ENCODE measurements at places on chromosomes 6 and 20.

GRCh38 chr20:36975099-36975818 lies 23.8 kb upstream of the SAMHD1 start:
- DNase-seq: no peak

DNA sequence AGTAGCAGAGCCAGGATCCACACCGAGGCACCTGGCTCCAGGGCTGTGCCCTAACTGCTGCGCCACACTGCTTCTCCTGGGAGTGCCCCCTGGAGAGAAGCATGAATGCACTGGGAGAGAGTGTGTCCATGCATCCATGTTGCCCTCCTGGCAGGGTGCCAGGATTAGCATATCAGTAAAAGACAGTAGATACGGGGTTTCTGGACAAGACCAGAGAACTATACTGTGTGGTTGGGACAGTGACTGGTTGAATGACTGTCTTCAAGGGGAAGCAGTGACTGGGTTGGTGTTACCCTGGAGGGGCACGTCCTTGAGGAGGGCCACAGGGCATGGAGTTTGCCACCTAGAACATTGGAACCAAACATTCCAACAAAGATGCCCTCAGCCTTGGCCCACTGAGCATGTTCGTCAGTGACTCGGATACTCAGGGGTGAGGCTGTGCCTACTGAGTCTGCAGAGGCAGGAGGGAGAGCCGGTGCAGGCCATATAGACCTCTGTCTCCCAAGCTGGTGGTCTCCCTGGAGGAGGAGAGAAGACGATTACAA lies 288.8 kb downstream of the CDC5L start:
- DNase-seq: no peak

DNA sequence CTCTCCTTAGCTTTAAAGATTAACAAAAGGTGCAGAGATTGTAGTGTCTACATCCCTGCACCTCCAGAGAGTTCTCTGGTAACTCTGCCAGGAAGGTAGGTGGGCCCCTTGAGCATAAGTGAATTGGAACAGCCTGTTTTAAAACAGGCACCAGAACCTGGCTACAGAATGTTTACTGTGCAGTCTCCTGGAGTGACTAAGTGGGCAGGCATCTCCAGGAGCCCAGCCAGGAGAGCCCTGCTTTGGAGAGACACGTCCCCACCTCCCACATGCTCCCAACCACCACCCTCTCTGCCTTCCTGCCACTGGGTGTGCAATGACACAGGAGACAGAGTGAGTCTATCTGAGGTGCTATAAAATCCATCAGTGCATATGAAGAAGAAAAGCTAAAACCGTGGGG lies 110.3 kb upstream of the EYA4 start:
- DNase-seq: no peak

GRCh38 chr6:79066828-79067227 lies 11.2 kb downstream of the PHIP start:
- DNase-seq: no peak

- DNase-seq: no peak
These were observed 58.9 kb upstream of the RREB1 start for GRCh38 chr6:7048894-7049293.

- DNase-seq: peak; percentile 80
These were observed 51.5 kb upstream of the TRAF3IP2 start for GRCh38 chr6:111657146-111657545.

- DNase-seq: no peak
These were observed 35.1 kb upstream of the SMIM8 start for GRCh38 chr6:87287251-87287650.

GRCh38 chr6:98566126-98566525 lies 268.2 kb upstream of the POU3F2 start:
- no peak for DNase-seq

- DNase-seq: no peak
These were observed 15.2 kb downstream of the RPP21 start for GRCh38 chr6:30360139-30360538.

DNA sequence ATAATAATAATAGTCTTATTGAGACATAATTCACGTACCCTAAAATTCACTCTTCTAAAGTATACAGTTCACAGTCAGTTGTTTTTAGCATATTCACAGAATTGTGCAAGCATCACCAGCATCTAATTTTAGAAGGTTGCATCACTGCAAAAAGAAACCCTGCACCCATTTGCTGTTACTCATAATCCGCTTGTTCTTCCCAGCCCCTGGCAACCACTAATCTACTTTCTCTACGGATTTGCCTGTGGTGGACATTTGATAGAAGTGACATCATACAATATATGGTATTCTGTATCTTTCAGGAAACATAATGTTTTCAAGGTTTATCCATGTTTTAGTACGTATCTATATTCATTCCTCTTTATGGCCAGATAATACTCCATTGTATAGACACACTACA lies 41.5 kb upstream of the FAM184A start:
- peak; percentile 82 for DNase-seq

DNA sequence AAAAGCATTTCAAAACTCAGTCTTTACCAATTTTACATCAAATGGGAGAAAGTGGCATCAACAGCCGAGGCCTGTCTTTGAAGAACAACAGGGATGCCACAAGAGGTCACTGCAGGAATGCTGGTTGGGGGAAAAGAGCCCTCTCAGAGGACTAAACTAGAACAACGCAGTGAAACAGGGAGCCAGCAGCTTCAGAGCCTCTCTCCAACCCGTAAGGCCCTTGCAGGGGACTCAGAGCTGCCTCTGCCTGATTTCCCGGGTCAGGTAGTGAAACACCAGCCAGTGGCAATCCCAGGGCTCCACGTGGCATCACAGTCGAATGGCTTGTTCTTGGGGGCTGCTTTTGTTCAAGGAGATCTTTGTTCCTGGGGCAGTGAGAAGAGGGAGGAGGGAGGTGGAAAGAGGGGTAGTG lies 55.0 kb upstream of the KCNK16 start:
- DNase-seq: peak; percentile 85

GRCh38 chr6:101980924-101981323 lies 587.4 kb downstream of the GRIK2 start:
- DNase-seq: no peak

DNA sequence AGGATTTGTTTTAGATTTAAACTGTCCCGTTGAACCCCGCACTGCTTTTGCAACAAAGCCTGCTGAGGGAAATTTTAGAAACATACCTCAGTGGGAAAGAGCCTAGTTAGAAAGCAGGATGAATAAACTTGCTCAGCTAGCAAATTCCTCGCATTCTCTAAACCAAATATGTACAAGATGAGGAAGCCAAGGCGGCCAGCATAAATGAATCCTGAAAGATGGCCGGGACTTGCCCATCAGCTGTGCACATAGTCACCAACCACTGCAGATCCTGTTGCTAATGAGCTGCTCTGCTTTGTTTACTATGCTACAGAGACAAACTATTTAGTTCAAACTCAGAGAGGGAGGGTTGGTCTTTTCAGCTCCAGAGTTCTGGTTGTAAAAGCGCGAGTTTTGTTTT lies 49.0 kb downstream of the TMEM170B start:
- DNase-seq: peak; percentile 93

DNA sequence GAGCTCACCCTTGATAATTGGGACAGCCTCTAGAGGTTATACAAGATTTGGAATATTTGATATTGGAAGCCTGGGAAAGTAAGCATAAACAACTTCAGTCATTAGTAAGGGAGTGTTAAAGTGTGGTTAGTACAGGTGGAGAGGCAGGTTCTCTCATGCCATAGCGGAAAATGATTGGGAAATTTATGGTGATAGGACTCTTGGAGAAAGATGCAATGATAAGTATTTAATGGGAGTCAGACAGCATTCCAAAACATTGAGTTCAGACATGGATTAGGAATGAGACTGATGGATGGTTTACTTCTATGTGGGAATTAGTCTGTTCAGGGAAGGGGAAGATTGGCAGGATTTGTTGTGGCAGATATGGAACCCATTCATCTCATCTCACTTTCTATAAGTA lies 152.7 kb downstream of the MCHR2 start:
- no peak for DNase-seq

- no peak for DNase-seq
These were observed 400.2 kb downstream of the HACE1 start for GRCh38 chr6:104459543-104459942.

DNA sequence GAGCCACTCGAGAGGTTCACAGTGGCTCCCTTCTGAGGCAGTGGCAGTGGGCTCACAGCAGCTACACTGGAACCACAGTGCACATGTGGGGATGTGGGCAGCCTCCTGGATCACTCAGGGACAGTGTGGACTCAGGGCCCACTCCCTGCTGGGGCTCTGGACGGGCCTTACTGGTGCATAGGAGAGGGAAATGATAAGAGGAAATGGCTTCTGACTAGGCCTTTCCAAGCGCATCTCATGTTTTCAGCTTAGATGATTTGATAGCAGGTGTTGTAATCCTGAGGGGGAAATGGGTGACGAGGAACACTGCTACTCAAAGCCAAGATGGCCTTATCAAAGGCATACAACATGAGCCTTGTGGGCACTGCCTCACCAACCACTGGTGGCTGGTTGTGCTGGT lies 44.0 kb downstream of the PANK2 start:
- no peak for DNase-seq

DNA sequence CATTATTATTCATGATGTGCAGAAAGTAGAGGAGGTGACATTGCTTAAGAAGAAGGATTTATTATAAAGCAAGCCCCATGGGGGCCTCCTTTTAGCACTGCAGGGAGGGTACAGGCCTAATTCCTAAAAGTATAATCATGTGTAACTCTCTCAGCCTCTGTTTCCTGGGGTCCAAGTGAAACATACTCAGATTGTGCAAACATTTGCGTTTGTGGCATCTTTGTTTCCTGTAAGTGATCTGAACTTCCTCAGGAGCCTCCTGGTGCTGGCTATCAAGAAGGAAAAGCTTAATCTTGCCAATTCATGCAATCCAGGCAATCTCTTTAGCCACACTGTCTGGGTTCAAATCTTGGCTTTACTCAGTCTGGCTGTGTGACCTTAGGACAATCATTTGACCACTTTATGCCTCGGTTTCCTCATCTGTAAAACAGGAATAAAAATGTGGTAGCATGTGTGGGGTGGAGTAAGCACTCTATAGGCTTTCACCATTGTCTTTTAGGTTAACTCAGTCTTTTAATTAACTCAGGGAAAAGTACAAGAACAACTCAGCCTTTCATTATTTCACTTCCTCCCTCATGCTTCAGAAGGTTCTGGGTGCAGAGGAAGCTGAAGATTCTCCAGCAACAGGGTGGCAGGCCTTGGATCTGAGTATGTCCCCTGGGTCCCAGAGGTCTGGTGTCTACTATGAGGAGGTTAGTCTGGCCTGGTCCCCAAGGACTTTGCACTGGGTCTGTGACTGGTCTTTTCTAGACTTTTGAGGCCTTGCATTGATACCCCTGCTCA lies 831 bp upstream of the SIRPB2 start:
- no peak for DNase-seq

DNA sequence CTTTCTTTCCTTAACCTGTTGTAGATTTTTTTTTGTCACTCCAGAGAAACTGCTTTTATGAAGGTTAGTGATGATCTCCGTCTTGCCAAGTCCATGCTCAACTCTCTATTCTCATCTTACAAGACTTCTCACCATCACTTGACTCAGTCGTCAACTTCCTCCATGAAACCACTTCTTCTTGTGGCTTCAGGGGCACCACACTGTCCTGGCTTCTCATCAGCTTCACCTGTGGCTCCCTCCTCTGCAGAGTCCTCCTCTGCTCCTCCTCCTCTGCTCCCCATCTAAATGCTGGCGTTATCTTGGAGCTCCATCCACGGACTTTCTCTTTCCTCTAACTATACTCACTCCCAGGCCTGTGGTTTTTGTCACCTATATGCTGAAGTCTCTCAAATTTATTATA lies 187.5 kb downstream of the BACH2 start:
- DNase-seq: no peak

GRCh38 chr6:41942067-41942851 lies 651 bp upstream of the CCND3 start:
- no peak for DNase-seq

- DNase-seq: peak; percentile 66
These were observed 75.4 kb upstream of the TMEM244 start for GRCh38 chr6:129936329-129937165.

- DNase-seq: no peak
These were observed 126.4 kb upstream of the BTBD3 start for GRCh38 chr20:11791316-11791715.

- DNase-seq: no peak
These were observed 73.8 kb downstream of the MAP3K5 start for GRCh38 chr6:136718476-136718875.

- peak; percentile 87 for DNase-seq
These were observed 31.3 kb upstream of the ZSCAN23 start for GRCh38 chr6:28474441-28475219.

DNA sequence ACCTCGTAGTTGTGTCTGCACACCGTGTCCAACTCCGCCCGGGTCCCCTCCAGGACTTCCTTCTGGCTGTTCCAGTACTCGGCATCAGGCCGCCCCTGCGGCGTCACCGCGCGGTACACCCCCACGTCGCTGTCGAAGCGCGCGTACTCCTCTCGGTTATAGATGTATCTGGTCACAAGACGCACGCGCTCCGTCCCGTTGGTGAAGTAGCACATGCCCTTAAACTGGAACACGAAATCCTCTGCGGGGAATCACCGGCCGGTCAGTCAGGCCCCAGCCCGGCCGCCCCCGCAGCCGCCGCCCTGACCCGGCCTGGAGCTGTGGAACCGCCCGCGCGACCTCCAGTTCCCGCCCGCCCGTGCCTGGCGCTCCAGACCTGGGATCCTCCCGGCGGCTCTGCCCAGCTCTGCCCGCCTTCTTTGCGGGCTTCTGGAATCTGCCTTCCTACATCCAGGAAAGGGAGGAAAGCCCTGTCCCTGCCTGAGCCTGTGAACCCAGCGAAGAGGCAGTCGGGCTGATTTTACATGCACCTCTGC lies 1.6 kb downstream of the HLA-DQB1 start:
- no peak for DNase-seq

- DNase-seq: peak; percentile 68
These were observed at the start of gene MYO6 for GRCh38 chr6:75748743-75749538. Gene MYO6 (plus strand): TSS chr6:75749239. CDS start chr6:75817548, 68,309 bp downstream.

GRCh38 chr6:14787250-14787649 lies 458.6 kb upstream of the JARID2 start:
- no peak for DNase-seq

DNA sequence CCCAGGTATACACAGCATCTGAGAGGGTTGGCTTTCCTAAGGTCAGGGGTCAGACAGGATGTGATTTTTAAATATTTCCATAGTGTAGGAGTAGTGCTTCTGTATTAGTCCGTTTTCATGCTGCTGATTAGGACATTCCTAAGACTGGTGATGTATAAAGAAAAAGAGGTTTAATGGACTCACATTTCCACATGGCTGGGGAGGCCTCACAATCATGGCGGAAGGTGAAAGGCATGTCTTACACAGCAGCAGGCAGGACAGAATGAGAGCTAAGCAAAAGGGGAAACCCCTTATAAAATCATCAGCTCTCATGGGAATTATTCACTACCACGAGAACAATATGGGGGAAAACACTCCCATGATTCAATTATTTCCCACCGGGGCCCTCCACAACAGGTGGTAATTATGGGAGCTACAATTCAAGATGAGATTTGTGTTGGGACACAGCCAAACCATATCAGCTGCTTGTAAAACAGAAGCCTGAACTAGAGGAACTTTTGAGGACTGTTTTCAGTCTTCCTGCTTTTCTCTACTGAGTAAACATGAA lies 91.0 kb upstream of the MEI4 start:
- no peak for DNase-seq

DNA sequence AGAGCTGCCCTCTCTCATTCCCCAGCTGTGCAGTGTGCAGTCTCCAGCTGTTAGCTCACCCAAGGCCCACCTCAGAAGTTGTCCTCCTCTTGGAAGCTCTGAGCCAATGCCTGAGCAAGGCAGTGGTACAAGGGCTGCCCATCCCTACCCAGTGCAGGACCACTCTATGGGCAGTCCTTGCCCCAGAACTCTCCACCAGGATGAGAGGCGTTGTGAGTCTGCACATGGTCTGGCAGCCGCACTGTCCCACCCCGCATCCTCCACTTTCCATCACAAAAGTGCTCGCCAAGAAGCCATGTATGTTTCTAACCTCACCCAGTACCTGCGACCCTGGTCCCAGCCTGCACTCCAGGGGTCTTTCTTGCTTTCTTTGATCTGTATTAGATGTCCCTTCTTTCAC lies 175.1 kb upstream of the PMEPA1 start:
- DNase-seq: no peak
